Stimulated activated CD8-positive, alpha-beta memory T cell treated with anti-CD3 and anti-CD28 coated beads, Interleukin-4, amount 100 ng/mL, for 1 hour (primary cell): ENCODE measurements at places on chromosomes 16 and 17.

DNA sequence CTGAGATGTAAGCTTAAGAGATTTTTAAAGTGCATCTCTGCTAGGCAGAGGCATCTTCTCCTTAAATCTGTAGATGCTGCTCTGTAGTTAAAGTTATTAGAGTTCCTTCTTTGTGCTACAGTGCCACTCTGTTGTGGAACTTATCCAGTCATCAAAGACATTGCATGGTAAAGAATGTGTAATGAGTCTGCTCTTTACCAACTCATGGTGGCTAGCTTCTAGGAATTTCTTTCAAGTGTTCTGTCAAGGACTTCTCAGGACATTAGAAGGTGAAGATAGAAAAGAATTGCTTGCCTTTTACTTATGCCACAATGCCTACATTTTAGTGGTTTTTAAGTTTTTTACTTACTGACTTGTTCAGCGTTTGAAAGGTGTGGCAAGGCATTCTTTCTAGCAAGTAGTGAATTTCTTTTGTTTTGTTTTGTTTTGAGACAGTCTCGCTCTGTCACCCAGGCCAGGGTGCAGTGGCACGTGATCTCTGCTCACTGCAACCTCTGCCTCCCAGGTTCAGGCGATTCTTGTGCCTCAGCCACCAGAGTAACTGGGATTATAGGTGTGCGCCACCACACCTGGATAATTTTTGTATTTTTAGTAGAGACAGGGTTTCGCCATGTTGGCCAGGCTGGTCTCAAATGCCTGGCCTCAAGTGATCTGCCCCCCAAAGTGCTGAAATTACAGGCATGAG, 20.3 kb upstream of the ARL2BP start:
- DNase-seq: no peak

GRCh38 chr17:74822335-74822938, 37.2 kb downstream of the GRIN2C start:
- DNase-seq: no peak

DNA sequence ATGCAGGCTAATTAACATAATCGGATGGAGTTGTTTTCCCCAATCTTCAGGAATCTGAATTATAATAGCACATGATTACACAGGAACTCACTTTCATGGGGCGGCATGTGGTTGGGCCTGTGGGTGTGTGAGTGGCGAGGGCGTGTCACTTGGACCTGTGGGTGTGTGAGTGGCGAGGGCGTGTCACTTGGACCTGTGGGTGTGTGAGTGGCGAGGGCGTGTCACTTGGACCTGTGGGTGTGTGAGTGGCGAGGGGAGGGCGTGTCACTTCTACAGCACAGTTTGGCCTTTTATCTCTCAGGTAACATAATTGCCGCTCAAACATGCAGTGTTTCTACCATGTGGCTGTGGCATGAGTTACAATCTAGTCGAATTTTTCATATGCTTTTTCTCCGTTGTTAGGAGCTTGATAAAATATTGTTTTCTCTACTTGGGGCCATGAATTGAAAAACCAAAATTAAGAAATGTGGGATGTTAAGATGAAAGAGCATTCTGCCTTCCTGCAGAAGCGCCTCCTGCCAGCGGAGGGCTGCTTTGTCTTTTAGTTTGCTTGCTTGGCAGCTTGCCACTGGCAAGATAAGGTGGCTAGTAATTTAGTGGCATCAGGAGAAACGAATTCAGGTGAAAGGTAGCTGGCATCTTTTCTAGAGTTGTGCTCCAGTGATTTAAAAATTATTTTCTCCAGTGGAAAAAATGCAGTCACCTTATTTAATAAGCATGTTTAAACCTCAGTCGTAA, 36.2 kb downstream of the USP10 start:
- peak; percentile 21 for DNase-seq

- DNase-seq: no peak
These were observed 6.1 kb upstream of the UQCRC2 start for GRCh38 chr16:21946889-21947635.

DNA sequence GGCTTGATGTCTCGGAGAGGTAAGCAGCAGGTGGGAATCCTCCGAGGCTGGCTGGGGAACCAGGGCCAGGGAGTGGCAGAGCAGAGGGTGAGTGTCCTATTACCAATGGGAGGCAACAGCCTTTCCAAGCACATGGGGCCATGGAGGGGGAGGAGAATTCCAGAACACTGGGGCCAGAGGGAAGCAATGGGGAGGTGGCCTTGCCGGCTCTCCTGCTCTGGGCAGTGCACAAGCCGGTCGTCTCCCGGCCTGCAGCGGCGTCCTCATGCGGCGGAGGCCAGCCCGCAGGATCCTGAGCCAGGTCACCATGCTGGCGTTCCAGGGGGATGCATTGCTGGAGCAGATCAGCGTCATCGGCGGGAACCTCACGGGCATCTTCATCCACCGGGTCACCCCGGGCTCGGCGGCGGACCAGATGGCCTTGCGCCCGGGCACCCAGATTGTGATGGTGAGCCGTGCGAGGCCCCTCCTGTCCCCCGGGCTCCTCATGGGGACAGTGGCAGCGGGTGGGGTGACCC, 21.9 kb downstream of the SGSH start:
- no peak for DNase-seq

- no peak for DNase-seq
These were observed 1.1 kb downstream of the VASN start for GRCh38 chr16:4372578-4373355.
